ENCODE measurements at places on chromosomes 7 and 10.

DNA sequence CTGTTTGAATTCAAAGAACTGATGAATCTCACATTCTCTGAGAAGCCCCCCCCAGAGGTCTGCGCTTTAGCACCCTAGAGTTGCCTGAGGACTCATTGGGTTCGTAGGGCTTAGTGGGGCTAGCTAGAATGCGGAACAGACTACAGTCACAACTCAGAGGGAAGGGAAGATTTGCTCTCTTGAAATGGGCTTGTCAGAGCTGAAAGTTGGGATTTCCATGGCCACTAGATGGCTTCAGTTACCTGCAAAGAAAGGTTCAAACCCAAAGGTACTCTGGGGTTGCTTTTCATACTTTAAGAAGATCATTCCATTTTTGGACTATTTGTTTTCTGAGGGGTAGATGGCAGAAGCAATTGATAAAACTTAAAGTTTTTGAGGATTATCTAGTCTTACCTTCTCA, 205.0 kb downstream of the BBS9 start:
- DNase-seq: no peak

- DNase-seq: no peak
Observed at GRCh38 chr7:157021871-157022680, 11.6 kb upstream of the MNX1 start.

DNA sequence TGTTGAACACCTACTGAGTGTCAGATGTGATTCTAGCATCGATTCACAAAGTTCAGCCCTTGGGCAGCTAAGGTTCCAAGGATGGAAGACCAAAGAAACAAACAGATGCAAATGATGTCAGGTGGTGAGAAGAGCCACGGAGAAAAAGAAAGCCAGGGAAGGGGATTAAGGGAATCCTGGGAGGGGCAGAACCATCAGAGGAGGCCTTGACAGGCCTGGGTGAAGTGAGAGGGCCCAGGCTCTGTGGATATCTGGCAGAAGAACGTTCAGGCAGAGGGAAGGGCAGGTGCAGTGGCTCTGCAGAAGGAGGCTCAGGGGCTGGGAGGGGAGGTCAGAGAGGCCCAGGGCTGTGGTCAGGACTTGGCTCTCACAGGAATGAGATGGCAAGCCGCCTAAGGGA, 90.4 kb downstream of the C10orf105 start:
- DNase-seq: no peak

DNA sequence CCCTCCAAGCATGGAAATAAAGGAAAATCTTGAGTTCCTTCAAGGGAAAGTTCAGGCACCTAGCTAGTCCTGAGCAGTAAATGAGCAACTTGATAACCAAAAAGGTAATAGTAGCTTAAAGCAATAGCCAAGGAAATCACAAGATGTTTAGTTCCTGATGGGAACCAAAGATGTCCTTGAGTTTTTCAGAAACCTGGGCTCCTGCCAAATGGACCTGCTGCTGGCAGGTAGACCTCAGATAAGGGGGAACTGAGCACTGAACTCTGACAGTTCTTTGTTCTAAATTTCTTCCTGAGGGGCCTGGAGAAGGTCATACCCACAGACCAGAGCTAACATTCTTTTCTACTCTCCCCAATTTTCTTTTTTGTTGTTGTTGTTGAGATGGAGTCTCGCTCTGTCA, 48.5 kb downstream of the TMEM130 start:
- DNase-seq: no peak

DNA sequence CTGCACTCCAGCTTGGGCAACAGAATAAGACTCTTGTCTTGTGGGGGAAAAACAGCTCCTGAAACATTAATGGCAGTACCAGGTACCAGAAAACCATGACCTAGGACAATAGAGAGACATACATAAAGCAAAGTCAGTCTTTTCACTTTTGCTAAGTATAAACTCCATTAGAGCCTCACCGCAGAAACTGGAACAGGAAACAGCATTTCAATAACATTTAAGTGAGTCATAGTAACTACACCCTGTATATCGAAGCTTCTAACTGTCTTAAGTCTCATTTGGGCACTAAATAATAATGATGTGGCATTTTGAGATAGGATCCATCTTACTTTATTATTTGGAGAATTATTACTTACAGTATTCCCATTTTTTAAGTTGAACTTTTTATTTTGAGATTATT, 517.8 kb upstream of the CELF2 start:
- no peak for DNase-seq
